ENCODE measurements at places on chromosomes 4 and X.

DNA sequence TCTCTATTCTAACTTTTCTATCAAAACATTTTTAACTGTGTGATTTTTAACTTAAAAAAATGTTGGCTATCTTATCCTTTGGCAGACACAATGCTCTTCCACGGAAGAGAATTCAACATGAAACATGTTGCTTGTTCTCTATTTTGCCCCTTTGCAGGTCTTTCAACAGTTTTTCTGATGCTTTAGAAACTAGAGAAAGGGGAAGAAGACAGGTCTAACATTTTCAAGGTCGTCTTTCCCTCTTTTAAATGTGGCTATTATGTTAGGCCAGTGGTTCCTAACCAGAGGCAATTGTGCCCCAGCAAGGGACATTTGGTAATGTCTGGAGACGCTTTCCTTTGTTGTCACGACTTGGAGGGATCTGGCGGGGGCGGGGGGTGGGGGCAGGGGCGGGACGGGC is 95.0 kb downstream of the SH3KBP1 start:
- no peak for DNase-seq

DNA sequence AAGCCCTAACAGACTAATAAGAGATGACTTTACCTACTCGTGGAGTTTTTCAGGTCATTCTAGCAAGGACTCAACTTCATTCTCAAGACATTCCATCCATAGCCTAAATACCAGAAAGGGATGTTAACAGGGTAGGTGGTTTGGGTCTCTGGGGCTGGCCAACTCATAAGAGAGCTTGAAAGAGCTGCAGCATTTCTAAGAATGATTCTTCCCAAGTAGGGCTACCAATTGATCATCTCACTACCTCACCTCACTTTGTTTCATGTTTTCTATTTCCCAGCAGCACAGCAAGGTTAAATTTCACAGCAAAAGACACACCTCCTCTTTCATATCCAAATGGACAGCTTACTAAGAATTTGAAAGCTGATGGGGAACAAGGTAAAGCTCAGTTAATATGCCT is 614.8 kb upstream of the DIPK2B start:
- no peak for DNase-seq

DNA sequence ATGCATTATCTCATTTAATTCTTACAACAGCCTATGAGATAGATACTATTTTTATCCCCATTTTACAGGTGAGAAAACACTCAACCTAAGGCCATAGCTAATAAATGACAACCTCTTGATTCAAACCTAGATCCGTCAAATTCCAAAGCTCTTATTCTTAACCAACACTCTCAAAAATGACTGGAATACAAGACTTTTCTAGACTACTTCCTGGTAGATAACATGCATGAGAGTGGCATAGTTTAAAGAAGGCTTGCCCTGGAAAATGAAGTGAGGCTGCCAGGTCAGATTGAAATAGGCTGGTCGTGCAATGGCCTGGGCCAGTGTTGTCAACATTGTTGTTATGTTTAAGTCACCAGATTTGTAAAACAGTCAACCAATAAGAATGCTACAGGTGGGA is 86.6 kb downstream of the DNAAF6 start:
- DNase-seq, result no peak

- no peak for DNase-seq
Measured at GRCh38 chr4:6437826-6438238, 34.6 kb downstream of the PPP2R2C start.

- DNase-seq, result no peak
Measured at GRCh38 chr4:185709802-185710486, 102.0 kb downstream of the SORBS2 start.

DNA sequence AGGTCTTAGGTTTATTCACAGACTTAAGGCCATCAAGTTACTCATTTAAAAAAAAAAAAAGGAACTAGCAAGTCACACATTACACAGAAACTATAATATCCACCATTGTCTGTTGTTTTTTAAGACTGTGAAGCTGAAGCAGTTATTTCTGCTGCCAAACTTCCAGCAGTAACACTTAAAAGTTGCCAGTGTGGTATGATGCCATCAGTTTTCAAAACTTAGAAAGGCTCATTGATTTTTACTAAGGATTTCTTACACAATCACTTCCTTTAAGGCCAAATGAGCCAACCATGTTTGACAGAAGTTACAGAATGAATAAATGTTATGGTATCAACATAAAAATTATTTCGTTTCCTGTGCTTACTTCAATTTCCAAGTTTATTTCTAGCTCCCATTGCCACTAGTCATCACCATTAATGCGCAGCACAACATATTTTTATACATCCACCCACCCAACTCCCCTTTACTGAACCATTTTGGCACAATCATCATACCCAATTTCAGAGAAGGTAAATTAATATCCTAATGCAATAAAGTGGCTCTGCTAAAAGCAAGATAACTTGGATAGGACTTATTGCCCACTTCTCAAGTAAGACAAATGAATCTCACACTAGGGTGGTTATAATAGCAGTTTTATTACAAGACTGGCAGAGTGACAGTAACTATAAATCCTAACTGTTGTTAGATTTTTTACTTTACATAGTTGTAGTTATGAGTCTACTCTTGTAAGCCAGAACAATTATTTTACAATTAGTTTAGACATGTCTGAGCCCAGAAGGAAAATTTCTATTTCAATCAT is 13.1 kb downstream of the PDGFC start:
- no peak for DNase-seq

GRCh38 chr4:67229148-67229547 is 316.2 kb downstream of the CENPC start:
- no peak for DNase-seq

DNA sequence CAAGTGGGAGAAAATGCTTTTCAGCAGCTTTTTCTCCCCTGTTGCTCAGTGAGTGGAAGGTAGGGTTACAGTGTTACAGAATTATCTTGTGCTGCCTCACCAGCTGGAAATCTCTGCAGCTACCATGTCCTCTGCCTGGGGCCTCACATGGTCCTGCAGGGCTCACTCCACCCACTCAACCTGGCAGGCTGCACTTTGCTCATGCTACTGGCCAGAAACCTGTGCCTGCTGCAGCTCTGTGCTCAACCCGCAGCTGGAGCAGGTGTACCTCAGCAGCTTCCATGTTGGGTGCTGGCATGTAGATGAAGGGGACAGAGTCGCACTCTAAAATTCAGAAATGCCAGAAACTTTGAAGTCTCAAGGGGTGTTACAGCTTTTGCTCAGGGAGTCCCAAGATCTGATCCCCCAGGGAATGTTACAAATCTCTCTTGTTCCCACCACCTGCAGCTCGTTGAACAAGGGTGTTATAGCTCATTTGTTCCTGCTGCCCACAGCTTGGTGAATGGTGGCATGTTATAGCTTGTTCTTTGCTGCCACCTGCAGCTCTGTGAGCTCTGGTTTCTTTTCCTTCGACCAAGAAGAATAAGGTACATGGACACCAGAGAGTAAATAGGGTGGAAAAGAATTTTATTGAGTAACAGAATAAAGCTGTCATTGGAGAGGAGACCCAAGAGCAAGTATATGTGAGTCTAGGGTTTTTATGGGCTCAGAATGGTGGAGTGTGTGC is 845.8 kb downstream of the TECRL start:
- no peak for DNase-seq

GRCh38 chrX:153400146-153401132 is 711 bp downstream of the PNMA6E start:
- no peak for DNase-seq

DNA sequence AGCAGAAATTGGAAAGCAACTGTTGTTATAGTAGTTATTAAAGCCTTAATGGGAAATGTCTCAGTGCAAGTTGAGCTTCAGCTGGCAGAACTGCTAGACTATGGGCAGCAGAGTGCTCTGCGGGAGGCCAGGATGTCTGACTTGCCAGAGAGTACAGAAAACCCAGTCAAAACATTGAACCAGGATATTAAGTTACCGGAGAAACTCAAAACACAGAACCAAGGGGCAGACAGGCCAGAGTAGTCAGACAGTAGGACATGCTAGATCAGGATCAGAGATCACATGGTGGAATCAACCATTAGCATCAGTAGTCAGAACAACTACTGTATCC is 72.9 kb upstream of the TNIP3 start:
- no peak for DNase-seq

GRCh38 chrX:11131146-11131545 is 20.0 kb downstream of the HCCS start:
- DNase-seq, result no peak

GRCh38 chr4:26094911-26095310 is 180.9 kb downstream of the SMIM20 start:
- DNase-seq, result no peak

GRCh38 chrX:131741103-131741581 is 197.3 kb downstream of the OR13H1 start:
- DNase-seq, result no peak

DNA sequence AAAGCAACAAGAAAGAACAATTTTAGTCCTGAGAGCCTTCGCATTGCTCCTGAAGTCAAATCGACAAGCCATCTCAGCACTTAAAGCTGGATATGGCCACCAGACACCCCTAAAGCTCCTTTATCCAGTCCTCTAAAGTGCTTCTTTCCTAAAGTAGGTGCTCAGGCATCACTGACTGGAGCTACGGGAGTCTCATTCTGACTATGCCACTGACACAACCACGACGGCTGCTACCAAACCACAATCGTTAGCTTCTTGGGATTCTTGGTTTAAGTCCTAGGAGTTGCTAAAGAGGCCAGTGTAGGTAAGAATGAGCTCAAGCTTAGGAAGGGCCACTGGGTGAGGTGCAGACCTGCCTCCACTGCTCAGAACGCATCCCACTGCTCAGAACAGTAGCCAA is 1.0 kb downstream of the SLC10A6 start:
- no peak for DNase-seq

DNA sequence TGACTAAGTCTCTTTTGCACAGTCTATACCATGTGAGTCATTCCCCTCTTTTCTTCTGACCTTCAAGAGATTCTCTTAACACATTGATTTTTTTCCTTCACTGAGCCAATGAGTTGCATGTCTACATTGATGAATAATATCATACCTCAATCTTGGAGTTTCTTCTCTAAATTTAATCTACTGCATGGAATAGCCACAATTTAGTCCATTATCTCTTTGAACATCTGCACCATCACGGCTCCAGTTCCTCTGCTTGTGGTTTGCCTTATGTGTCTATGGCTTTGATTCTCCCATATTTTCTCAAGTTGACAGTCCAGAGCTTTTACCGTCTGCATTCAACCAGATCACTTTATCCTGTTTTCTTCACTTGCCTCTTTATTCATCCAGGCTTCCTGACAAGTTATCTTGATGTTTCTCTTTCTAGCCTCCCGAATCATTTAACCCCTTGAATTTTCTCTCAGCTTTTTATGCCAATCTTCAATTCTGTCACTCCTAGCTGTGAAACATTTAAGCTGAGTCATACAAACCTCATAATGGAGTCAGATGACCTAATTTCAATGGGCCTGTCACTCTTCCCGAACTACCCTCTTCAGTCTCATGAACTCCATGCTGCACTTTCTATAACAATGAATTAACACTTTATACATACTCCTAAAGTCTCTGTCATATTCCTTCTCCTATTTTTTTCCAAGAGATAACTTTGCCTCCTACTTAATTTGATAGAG is 222.3 kb downstream of the CPE start:
- no peak for DNase-seq

DNA sequence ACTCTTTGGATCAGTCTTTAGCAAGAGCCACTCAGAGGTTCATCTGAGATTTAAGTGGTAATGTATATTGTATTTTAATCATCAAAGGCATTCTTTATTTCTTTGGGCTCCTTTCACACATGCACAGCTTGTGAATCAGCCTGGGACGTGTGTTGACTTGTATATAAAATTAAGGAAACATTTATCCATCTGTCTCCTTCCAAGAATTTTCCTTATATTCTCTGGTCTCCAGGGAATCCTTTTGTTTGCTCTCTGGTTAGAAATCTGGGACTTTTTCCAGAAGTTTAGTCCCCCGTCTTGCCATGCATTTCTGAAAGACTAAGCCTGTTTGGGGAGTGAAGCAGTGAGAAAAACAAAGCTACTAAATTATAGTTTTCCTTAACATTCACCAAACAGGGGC is 212.3 kb downstream of the DCAF12L2 start:
- DNase-seq, result no peak

DNA sequence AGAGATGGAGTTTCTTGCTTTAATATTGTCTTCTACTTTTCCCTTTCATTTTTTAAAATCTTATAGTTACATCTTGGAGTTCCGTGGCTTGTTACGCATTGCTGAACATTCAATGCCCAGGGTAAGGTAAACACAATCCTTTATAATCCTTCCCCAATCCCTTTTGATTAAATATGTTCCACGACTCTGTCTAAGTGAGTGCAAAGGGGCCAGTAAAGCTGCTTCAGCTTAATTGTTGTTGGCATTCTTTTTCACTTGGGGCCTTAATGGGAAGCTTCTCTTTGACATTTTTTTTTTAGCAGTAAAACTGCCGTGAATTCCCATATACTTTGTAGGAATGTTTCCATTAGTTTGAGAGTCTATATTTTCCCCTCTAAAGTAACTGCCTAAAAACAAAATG is 1028.1 kb downstream of the C4orf33 start:
- DNase-seq, result peak; percentile 0

DNA sequence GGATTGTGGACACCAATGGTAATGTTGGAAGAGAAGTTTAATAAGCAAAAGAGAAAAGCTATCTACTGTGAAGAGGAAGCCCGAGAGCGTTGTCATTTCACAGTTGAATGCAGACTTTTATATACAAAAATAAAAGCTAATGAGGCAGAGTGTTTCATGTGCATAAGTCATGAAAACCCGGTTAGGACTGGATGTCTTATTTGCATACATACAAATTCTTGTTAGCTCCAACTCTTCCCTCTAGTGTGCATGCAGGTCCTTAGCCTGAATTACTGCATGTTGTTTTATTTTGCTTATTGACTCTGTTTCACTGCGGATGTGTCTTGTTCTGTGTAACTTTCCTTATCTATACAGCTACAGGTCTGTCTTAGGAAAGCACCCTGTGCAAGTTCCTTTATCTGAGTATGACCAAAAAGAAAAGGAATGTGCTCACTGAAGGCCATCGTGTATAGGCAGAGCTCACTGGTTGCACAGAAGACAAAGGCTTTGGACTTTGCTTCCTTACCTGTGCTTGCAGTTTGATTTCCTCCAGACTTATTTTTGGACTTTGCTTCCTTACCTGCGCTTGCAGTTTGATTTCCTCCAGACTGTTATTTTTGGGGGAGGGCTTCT is 25.1 kb upstream of the UGT2B11 start:
- DNase-seq, result no peak

Measured in DMS79 (cell line).